Vein endothelial cell (primary cell): ENCODE measurements at places on chromosomes 13 and 19. TPM values are rescaled to one million over a fixed set of nuclear protein-coding genes. Genes with fewer than 3 reads are reported as not detected.

The HCST gene
- total RNA-seq = not detected in 2 replicates

The GPR18 gene
- total RNA-seq = not detected in 2 replicates

The TMEM86B gene
- total RNA-seq = 2.0 and 2.4 TPM in 2 replicates

The LCP1 gene
- under 0.01 and 0.10 TPM in 2 replicates for total RNA-seq

The FGF9 gene
- not detected in 2 replicates for total RNA-seq

The C19orf81 gene
- total RNA-seq = not detected in 2 replicates

The METTL21C gene
- total RNA-seq = not detected in 2 replicates

The SIGLEC11 gene
- not detected in 2 replicates for total RNA-seq

The LRRC63 gene
- 0.10 TPM in 1 of 2 replicates, not detected in the other for total RNA-seq

The TARM1 gene
- not detected in 2 replicates for total RNA-seq

The LGALS7B gene
- total RNA-seq = not detected in 2 replicates

The DLEU7 gene
- total RNA-seq = not detected in 2 replicates

The THSD8 gene
- total RNA-seq = not detected in 2 replicates

The LYPD3 gene
- under 0.01 TPM in 1 of 2 replicates, not detected in the other for total RNA-seq

The HAUS5 gene
- total RNA-seq = 8.5 and 9.1 TPM in 2 replicates

The ZNF530 gene
- 3.6 and 6.9 TPM in 2 replicates for total RNA-seq

The KLC3 gene
- 0.33 TPM in 1 of 2 replicates, not detected in the other for total RNA-seq

The KLK4 gene
- total RNA-seq = not detected in 2 replicates

The ZNF730 gene
- total RNA-seq = 0.33 and 2.9 TPM in 2 replicates

The CDC16 gene
- 55.9 and 61.7 TPM in 2 replicates for total RNA-seq

The PINLYP gene
- 0.98 and 1.7 TPM in 2 replicates for total RNA-seq

The SUGP2 gene
- 30.4 and 39.9 TPM in 2 replicates for total RNA-seq
